ENCODE measurements at places on chromosomes 1 and 21.

DNA sequence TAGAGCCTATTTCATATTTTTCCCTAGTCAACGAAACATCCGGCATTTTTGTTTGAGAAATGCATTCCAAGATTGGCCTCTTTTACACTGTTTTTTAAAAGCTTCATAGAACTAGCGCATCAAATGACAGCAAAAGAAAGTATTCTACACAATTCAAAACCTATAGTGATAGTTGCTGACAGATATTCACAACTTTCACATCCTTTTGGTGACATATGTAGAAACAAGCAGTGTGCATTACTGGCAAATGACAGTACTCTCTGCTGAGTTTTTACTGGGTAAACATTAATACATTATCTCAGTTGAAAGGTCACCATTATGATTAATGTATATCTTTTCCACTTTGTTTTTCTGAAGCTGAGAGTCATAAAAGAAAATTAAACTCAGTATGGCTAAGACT is 135.4 kb upstream of the RGS18 start:
- DNase-seq = no peak

DNA sequence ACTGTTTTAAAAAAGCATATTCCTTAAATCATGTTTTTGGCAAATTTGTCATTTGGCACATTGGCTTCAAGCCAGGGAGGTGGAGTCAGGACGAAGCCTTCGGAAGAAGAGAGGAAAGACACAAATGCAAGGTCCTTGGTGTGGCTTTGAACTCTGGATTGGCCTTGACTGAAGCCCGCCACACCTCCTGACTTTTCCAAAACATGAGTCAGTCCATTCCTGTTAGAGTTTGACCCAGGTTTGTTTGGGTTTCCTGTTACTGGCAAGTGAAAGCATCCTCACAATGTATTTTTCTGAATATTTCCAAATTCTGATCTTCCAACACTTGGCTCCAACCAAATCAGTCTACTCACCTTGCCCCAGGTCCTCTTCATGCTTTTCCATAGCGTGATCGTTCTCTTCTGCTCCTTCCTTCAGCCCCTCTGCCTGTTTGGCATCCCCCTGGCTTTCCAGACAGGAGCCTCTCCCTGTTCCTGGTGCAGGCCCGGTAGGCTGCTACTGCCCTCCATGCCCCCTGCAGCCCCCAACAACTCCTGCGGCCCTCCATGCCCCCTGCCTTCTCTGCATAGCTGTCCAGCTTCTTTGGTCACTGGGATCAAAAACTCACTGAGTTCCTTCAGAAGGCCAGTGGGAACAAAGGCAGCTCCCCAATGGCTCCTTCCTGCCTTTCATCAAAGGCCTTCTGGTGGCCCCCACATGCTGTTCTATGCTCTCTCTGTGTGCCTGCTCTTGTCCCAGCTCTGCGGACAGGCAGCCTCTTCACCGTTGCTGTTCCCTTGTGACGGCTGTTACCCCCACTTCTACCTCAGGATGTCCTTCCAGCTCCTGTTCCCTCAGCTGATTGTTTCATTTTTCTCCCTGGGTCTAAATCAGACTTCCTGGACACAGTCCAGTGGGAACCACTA is 30.4 kb upstream of the SLC30A1 start:
- no peak for DNase-seq

- DNase-seq = peak; percentile 80
Observed at GRCh38 chr1:27357281-27358037, 9.3 kb downstream of the MAP3K6 start.

GRCh38 chr21:46553993-46554392 is 50.9 kb downstream of the S100B start:
- no peak for DNase-seq

GRCh38 chr1:113875714-113876113 is 4.2 kb upstream of the PTPN22 start:
- DNase-seq = no peak

- DNase-seq = no peak
Observed at GRCh38 chr1:27719286-27720251, 6.2 kb upstream of the FAM76A start.

DNA sequence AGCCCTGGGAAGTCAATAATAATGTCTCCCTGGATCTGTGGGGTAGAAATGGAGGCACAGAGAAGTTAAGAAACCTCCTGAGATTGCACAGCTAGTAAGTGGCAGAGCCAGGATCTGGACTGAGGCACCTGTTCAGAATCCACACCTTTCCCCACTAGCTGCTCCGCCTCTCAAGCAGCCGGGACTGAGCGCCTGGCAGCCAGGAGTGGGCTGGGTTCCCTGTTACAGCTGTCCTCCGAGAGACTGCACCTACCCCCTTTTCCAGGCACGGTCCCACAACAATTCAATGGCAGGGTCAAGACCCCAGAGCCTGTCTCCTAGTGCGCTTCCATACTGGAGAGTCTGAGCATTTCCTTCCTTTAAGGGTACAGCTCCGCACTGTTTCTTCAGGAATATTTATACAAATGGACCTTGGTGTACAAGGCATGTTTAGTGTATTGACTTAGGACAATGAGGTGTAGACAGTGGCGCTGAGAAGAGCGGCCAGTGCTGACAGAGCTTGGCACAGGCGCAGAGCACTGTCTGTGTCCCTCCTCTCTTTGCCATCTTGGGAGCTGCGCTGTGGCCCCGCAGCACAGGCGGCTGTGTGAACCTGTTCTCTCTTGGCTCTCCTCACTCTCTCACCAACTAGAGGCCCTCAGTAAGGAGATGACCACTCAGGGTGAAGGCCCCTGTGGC is 24.4 kb downstream of the GRHL3 start:
- no peak for DNase-seq

- no peak for DNase-seq
Observed at GRCh38 chr1:95451054-95451453, 217.0 kb downstream of the RWDD3 start.

GRCh38 chr1:244860914-244861610 is 3.3 kb downstream of the HNRNPU start:
- no peak for DNase-seq

GRCh38 chr1:84969489-84970250 is 27.2 kb downstream of the MCOLN2 start:
- DNase-seq = peak; percentile 62

GRCh38 chr1:245999697-246000637 is 507.1 kb downstream of the SMYD3 start:
- no peak for DNase-seq

- DNase-seq = no peak
Observed at GRCh38 chr21:33033094-33033951, 7.6 kb downstream of the OLIG2 start.

DNA sequence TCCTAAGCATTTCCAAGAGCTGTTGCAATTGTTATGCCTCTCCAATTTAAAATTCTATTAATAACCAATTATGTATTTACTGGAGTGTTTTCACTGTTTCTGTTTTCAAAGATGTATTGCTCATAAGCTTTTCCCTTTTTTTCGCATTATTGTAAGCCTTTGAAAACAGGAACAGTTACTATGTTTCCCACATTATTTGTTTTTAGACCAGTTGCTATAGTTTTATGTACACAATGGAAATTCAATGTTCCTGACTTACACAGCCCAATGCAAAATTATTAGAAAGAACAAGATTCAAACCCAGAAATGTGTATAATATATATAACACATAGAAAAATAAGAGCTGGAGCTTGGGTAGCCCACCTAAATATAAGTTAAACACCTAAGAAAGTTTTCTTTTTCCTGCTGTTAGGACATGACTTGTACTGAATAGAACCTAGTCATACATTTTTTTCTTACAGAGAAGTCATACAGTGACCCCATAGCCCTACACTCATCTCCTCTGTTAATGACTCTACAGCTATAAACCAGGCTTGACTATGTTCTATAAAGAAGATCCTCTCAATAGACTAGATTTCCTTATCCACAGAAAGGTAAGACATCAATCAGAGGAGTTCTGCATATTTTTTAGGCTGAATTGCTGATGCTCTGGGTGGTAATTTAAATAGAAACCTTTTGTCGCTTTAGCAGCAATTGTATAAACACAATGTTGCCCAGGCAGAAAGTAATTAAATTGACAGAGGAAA is 299.6 kb downstream of the USH2A start:
- DNase-seq = no peak

- no peak for DNase-seq
Observed at GRCh38 chr1:29948581-29948980, 712.3 kb downstream of the PTPRU start.

GRCh38 chr1:17909634-17910033 is 154.5 kb downstream of the ACTL8 start:
- no peak for DNase-seq

- DNase-seq = no peak
Observed at GRCh38 chr1:47830641-47831333, 166.4 kb downstream of the TRABD2B start.

- DNase-seq = no peak
Observed at GRCh38 chr1:214547747-214548146, 3.7 kb downstream of the PTPN14 start.

DNA sequence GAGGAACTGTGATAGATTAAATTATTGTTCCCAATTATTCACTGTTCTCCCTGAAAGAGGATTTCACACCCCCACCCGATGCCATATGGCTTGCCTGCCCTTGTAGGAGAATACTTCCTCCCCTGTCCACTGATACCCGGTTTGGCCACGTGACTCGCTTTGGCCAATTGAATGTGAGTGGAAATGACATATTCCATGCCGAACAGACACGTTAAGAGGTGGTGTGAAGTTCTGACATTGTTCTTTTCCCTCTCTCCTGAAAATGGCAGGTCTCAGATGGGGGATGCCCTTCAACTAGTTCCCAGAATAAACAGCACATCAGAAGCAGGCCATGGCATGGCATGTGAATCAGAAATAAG is 5.3 kb downstream of the STUM start:
- DNase-seq = no peak

DNA sequence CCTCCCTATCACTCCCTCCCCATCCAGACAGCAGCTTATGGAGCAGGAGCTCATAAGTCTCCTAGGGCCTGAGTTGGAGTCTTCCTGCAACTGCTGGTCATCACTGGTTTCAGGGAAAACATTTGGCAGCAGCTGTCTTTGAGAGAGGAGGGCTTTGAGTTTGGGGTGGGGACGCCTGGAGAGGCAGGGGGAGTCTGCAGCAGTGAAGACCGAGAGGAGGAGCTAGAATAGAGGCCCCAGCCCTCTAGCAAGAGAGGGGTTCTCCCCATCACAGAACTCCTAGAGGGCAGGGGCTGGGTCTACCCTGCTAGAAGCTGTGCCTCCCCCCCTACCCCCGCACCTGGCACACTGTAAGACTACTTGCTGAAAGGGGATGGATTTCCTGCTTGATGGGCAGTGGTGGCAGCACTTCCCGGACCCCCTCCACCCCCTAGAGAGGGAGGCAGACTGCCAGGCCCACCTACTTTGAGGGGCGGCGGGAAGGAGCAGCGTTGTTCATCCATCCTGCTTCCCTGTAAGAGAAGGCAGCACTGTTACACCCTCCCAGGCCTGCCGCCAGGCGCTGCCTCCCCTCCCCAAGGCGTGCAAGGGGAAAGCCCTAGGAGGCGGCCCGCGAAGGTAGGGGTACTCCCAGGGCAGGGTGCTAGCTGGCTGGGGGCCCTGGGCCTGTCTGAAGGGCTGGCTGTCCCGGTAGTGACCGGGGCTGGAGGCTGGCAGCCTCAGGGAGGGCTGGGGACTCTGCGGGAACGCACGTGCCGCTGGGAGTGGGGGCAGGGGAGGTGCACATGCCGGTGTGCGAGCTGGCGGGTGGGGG is 50.4 kb downstream of the RAP1GAP start:
- no peak for DNase-seq

- DNase-seq = no peak
Observed at GRCh38 chr1:17351598-17352324, 20.2 kb upstream of the PADI6 start.

DNA sequence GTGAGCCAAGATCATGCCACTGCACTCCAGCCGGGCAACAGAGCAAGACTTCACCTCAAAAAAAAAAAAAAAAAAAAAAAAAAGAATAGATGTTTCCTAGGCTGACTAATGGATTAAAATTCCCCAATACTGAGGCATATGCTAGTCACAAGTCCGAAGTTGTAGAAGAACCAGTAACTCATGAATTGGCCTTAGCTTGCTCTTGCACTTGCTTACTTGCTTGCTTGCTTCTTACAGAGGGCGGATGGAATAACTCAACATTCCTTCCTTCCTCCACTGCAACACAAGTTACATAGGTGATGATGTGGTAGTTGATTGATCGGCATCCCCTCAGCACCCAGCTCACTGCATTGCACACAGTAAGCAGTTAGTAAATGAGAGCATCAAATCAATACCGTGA is 2.8 kb upstream of the TARS2 start:
- no peak for DNase-seq

GRCh38 chr1:44870096-44870495 is 27.0 kb upstream of the PTCH2 start:
- no peak for DNase-seq

GRCh38 chr1:117301901-117302300 is 65.3 kb upstream of the MAN1A2 start:
- no peak for DNase-seq

- DNase-seq = no peak
Observed at GRCh38 chr21:42257091-42257765, 38.3 kb downstream of the ABCG1 start.

DNA sequence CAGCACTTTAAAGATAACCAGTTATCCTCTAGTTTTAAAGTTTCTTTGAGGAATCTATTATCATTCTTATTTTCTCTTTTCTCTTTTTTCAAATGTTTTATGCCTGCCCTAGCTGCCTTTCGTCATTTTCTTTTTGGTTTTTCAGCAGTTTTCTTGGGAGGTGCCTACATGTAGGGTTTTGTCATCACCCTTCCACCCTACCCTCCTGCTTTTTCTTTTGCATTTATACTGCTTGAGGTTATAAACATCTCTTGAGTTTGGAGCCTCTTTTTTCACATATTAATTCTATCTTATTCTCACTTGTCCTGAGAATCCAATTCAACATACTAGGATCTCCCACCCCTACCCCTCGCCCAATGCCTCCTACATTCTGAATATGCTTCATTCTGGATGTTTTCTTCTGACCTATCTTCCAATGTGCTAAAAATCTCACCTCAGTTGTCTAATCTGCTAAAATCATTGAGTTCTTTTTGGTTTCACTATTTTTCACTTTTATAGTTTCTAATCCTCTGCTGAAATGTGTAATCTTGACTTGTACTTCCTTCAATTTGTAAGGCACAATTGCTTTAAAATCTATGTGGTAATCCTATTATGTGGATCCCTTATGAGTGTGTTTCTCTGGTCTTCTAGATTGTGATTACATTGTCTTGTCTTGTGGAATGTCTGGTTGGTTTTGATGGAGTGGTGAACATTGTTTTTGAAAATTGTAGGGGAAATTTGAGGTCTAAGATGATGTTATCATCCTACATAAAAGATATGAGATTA is 38.7 kb downstream of the MIA3 start:
- no peak for DNase-seq

GRCh38 chr1:172978595-172978994 is 72.1 kb downstream of the TNFSF18 start:
- no peak for DNase-seq

- DNase-seq = no peak
Observed at GRCh38 chr1:59039551-59039950, 255.7 kb upstream of the JUN start.

- no peak for DNase-seq
Observed at GRCh38 chr1:201894343-201895119, 5.8 kb downstream of the SHISA4 start.

GRCh38 chr1:221743416-221744208 is 1.7 kb upstream of the DUSP10 start:
- DNase-seq = peak; percentile 68

Data from CD8-positive, alpha-beta T cell (primary cell).